NCI-H1417 treated with DMSO at 0.1 percent for 48 hours (cell line): ENCODE measurements at places on chromosomes 6 and 20.

GRCh38 chr6:43338243-43338642, 29.6 kb upstream of the CRIP3 start:
- no peak for DNase-seq

DNA sequence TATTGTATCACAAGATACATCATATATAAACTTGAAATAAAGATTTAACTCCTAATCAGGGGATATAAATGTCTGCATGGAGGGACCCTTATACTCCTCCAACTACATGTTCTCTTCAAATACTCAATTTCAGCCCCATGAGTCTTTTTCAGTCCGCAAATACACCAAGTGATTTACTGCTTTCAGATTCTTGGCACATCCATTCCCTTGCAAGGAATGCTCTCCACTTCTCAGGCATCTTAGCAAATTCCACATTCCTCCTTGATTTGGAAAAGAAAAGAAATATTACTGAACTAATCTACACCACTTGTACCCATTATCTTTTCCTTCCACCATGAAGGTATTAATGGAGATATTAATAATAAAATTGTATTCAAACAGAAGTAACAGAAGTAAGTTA, 999.4 kb upstream of the GJE1 start:
- DNase-seq: no peak

DNA sequence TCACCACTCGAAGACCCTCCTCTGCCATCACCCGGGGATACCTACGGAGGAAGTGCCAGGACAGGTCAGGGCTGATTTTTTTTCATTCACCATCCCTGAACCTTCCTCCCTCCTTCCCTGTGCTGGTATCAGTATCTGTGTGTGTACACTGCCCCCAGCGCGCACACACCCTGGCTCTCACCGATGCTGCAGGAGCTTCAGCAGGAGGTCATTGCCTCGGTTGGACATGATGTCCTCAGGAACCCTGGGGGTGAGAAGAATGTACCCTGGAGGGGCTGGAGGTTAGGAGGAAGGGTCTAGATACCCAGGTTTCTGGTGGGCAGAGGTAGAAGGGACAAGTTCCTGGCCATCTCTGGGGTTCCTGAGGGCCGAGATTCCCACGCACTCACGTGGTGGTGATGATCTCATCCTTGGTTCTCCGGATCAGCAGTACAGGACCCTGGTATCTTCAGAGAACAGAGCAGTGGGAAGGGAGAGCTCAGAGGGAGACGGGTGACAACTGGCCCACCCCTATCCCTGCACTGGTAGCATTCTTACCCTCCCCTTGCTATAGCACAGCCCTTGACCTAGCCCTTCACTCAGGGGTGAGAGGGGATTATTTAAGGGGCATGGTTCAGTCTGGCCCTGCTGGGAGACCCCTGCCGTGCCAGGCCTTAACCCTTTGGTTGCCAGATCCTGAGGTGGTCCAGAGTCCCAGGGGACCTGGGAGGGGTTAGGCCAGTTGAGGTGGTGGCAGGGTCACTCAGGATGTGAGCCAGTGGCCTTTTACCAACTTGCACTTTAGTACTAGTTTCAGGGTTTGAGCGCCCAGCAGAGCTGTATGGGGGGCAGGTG, 7.2 kb upstream of the LY6G5C start:
- DNase-seq: no peak

DNA sequence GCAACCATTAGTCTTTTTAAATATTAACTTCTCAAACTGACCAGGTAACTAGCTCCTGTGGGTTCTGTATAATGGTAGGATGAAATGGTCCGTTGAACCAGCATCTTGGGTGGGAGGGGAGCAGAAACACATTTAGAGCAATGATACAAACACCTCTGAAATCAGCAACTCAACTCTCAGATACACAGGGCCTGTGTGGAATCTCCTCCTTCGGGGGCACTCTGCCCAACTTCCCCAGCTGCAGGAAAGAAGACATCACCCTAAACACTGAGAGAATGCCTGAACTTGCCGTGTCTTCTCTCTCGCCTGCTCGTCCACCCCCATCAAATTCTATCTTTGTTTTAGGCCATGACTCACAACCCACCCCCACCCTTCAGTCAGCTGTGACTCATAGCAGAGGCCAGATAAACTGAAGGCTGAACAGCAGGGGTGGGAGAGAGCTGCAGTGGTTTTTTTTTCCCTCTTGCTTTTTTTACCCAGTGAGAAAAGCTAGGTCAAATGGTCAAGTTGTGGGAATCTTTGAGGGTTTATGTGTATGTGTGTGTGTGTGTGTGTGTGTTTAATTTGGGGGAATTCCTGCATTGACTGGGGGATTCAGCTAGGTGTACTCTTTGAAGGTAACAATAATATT, 593.4 kb upstream of the JAG1 start:
- no peak for DNase-seq

GRCh38 chr20:36471885-36472636, 69.3 kb upstream of the MYL9 start:
- no peak for DNase-seq

DNA sequence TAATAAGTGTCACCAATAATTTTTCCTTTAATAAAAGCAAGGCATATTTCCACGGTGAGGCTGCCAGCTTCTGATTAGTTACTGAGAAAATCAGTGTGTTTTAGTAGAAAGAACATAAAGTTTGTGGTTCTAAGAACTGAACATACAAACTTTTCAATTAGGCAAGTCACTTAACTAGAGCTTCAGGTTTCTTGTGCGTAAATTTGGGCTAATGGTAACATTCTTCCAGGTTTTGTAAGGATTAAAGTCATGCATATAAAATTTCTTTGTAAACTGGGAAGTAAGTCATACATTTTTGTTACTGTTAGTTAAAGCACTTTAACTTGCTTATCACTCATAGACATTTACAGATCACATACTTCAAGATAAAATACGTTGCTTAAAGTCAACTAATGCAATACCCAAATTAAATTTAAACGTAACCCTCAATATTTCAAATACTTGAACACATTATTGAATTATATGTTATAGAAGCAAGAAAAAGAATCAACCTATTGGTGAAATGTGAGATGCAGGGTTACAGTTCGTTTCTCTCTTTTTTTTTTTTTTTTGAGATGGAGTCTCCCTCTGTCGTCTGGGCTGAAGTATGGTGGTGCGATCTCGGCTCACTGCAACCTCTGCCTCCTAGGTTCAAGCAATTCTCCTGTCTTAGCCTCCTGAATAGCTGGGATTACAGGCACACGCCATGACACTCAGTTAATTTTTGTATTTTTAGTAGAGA, 327.3 kb upstream of the NOX3 start:
- DNase-seq: no peak

DNA sequence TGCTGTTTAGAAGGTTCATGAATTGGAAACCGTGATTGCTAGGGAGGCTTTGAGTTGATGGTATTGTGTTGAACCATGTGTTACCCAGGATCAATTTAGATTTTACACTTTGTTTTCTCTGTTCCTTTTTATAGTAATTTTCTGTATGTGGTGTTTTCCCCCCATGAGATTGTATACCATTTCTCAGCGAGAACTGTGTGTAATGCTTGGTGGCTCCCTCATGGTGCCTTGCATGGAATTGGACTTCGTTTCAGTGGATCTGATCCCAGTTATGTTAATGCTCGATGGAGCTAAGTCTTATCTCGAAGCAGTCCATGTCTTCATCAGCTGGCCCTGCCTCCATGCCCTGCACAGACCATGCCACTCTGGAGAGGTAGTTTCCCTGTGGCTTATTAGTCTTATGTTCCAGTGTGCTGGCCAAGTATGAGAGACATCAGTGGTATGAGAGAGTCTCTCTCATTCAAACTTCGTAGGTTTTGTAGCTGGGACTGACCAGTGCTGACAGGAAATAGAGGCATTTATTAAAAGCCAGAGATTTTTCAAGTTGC, 18.7 kb downstream of the PTPN1 start:
- DNase-seq: no peak

- DNase-seq: no peak
Observed at GRCh38 chr6:2184700-2185455, 60.5 kb downstream of the GMDS start.

DNA sequence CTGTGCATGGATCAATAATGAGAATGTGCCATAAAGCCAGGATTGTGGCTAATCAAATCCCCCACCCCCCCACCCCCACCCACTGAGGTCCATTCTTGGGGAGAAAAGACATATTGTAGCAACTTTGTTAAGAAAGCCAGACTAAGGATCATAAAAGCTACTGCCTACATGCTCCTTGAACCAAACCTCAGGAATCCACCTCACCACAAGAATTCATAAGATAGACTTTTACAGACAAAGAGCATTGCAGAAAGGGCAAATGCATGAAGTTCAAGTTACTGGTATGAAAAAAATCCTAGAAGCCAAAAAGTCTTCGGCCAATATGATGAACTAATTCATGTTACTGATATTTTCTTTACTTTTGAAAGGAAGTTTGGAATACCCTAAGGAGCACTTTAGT, 187.9 kb upstream of the ARID1B start:
- no peak for DNase-seq

DNA sequence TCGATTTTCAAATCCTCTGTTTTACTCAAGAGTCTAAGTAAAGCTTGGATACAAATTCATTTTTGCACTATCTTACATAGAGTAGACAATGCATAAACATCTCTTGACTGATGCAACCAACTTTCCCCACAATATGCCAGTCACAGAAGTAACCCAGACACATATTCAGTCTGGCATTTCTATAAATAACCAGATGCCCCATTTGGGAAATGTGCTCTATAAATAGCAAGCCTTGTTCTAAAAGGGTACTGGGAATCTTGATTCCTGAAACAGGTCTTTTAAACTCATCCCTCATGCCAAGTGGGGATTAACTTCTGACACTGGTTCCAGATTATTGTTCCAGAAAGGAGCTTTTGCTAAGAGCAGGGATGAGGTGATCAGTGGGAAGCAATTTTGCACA, 411.7 kb downstream of the EPM2A start:
- no peak for DNase-seq

DNA sequence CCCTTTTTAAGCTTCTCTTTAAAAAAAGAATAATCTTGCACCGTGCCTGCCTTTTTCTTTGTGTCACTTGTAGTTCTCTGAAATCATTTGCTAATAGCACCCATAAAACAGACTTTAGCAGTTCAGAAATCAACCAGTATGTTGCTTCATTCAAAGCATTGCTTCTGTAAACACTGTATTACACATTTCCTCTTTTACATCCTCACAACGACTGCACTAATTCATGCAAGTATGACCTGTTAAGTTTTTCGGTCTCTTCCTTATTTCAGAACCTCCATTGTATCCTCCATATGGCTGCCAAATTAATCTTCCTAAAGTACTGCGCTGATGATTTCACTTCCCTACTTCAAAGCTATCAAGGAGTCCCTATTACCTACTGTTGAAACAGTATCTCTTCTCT, 142.9 kb upstream of the RNF217 start:
- DNase-seq: no peak

- DNase-seq: peak; percentile 67
Observed at GRCh38 chr20:49928411-49929141, 7.6 kb upstream of the RNF114 start.

DNA sequence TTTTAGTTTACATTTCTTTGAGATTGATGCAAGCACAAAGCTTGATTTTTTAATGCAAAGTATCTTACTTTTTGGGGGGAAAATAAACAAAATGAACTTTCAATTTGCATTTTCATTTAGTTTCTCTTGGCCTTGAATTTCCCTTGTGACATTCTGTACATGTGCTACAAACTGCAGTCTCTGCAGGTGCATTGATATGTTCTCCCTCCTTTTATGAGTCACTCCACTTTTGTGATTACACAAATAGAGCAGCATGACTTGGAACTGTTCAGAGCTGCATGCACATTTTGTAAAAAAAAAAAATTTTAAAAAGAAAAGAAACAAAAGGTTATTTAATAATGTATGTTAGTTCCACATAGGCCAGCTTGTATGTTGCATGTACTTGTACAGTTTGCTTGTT, 220.0 kb upstream of the KCNQ5 start:
- DNase-seq: no peak

DNA sequence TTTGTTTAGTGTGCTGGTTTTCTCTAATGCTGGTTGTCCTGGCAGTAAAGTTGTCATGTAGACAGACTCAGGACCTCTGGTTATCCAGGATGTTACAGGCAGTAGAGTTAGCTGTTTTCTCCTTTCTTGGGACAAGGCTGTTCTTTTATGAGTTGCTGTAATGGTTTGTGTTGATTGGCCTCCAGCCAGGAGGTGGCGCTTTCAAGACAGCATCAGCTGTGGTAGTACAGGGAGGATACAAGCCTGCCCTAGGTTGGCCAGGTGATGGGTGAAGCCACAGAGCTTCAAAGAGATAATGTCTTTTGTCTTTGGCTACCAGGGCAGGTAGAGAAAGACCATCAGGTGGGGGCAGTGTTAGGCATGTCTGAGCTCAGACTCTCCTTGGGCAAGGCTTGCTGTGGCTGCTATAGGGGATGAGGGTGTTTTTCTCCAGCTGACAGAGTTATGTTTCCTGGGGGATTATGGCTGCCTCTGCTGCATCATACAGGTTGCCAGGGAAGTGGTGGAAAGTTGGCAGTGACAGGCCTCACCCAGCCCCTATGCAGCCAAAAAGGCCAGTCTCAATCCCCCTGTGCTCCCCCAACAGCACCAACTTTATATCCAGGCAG, 127.2 kb upstream of the TAB2 start:
- no peak for DNase-seq

- DNase-seq: no peak
Observed at GRCh38 chr6:8047541-8048292, 16.5 kb downstream of the BLOC1S5 start.

DNA sequence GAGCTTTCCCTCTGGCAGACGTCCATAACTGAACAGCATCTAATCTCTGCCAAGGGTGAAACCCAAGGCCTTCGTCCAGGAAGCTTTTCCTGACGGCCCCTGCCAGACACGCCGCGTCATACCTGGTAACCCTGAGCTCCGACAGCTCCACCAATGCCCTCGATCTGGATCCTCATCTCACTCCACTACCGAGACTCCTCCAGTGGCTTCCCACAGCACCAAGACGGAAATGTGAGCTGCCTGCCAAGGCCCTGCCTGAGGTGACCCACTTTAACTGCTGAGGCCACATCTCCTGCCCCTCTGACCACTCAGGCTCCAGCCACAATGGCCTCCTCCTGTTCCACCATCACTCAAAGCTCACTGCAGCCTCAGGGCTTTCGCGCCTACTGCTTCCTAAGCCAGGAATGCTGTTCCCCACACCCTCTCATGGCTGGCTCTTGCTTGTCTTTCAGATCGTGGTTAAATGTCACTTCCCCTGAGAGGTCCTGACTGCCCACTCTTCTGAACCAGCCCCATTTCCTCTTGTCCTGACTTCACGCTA, 143.2 kb downstream of the PREX1 start:
- no peak for DNase-seq
